HepG2 (cell line): ENCODE measurements at places on chromosomes 13 and 19.

- no peak for DNase-seq
These were observed 25.7 kb downstream of the CRYL1 start for GRCh38 chr13:20499986-20500385.

- DNase-seq: peak; percentile 16
These were observed 223.7 kb downstream of the TBC1D4 start for GRCh38 chr13:75258159-75258782.

- no peak for DNase-seq
These were observed 5.1 kb upstream of the TGFBR3L start for GRCh38 chr19:7909471-7910067.

GRCh38 chr19:11324079-11324661 lies 15.3 kb downstream of the RAB3D start:
- peak; percentile 86 for DNase-seq

DNA sequence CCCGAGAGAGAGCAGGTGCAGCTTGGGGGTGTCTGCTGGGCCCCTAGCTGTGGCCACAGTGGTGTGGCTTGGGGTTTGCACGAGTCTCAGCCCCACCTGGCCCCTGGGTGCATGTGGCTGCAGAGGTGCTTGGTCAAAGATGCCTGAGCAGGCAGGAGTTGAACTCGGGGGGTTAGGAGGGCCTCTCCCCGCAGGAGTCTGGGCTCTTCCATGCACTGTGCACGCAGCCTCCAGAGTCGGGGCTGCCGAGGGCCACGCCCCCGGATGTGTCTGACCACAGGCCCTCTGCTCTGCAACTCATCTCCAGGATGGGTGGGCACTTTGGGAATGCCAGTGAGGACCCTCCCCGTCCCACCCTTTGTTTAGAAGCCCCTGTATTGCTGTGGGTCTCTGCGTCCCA lies 91.5 kb upstream of the MCF2L start:
- no peak for DNase-seq

DNA sequence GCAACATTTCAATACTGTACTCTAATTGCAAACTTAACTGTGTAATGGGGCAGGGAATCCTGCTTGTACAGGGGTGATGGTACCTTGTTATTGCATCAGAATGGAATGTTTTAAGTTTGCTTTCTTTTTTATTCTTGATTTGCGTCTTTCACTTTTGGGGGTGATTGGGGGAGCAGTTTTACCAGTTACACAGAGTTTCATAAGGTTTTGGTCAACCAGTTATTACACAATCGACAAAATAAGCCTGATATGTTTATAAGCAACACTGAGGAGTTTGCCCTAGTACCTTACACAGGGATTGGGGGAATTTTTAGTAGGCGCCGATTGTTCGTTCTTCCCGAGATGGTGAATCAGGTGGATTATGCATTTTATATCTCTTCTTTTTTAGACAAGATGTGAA lies 2.7 kb downstream of the KLF5 start:
- no peak for DNase-seq

- DNase-seq: no peak
These were observed 34.9 kb upstream of the UQCRFS1 start for GRCh38 chr19:29247872-29248271.

- DNase-seq: peak; percentile 49
These were observed 26.2 kb upstream of the NCCRP1 start for GRCh38 chr19:39170386-39171231.

DNA sequence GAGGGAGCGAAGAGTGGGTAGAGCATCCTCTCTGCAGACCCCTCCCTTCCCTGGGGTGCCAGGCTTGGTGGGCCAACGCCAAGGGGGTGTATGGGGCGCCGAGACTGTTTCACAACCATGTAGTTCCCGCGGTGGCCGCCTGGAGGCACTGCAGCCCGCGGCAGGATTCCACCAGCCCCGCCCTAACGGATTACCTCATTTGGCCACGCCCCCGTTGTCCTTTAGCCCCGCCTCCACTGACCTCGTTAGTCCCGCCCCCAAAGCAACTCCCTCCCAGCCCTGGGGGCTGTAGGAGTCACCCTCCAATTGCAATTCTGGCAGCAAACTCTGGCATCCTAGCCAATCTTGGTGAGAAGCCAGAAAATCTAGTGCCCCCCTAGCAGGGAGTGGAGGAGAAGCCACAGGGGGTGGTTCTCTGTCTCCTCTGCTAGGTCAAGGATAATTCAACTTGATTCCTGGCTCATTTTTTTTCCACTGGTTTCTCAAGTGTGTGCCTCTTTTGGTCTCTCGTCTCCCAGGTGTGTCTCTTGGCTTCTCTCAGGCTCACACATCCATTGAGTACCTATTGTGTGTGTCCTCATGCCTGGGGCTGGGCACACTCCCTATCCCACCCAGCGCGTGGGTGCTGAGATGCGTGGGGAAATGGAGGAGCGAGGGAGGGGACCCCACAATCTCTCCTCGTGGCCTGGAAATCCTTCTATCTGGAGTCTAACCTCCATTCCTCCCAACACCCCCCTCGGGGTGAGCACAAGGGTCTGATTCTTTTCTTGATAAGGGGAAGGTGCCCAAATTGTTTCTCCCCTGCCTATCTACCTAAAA lies 2.0 kb downstream of the OLFM2 start:
- DNase-seq: peak; percentile 40

DNA sequence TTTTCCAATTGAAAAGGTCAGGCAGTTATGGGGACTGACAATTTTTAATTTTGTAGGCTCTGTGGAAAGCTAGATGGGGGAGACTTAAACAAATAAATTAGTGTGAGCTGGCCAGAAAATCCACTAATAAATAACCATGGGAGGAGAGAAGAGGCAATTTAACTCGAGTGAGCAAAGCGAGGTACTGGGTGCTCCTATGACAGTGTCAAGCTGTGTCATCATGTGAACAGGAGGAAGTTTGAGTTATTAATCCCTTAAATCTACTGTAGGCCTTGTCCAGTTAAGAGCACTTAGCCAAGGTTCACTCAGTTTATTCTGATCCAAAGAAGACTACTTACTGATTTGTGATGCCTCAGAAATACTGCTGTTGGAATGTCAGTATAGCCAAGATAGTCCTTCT lies 122.8 kb downstream of the OXGR1 start:
- no peak for DNase-seq

GRCh38 chr13:79525064-79525857 lies 44.3 kb downstream of the NDFIP2 start:
- DNase-seq: peak; percentile 6

DNA sequence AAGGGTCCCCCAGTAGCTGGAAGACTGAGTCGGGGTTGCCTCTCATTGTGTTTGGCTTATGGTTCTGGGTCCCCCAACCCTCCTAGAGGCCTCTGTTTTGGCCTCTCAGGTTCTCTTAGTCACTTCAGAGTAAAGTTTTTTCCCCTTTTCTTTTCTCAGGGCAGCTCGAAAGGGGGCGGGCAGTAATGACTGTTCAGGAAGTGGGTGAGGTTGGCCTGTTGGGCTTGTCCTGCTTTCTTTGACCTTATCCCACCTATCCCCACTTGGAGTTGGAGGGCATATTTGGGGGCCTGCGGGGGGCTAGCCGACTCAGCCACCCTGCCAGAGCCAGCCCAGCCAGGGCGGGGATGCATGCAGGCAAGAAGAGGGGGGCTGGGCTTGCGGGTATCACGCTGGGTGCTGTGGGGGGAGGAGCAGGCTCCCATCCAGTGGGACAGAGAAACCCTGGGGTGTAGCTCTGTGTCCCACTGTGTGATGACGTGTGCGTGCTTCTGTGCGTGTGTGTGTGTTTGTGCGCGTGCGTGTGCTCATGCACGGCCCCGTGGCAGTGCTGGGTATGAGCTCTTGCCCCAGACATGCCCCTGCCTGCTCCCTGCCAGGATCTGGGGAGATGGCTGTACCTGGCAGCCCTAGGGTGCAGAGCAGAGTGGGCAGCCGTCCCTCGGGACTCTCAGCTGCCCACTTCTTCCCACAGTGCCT lies 1.4 kb downstream of the CIC start:
- no peak for DNase-seq

DNA sequence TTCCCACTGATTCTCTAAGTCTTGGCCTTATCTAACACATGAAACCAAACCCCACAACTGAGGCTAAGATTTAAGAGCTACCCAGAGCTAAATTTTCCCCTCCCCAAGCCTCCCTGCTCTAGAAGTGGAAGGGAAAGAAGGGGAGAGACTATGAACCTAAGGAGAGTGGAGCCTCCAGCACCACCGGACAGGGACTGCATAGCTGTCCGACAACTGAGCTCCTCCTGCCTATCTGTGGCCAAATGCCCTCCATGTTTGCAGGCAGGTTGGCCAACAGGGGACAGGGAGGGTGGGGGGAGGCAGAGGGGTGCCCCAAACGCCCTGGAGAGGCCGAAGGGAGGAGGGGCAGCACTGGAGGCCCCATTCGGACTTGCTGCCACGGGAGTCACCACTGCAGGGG lies 6.0 kb upstream of the NAPA start:
- DNase-seq: no peak

GRCh38 chr19:32041681-32042292 lies 303.6 kb upstream of the ZNF507 start:
- DNase-seq: peak; percentile 16

DNA sequence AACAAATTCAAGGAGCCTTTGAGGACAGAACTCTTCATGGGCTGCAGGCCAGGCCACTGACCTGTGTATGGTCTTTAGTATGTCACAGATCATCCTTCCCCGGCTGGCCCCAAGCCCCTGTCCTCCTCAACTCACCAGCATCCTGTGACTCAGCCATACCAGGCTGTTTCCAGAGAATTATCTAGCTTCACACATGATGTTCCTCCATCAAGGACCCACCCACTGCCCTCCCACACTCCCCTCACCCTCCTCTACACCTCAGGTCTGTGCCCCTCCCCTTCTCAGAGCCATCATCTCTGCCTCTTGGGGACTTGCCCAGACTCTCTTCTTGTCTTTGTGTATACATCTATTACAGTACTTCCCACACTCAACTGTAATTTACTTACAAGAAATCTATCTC lies 14.7 kb downstream of the DCT start:
- no peak for DNase-seq

DNA sequence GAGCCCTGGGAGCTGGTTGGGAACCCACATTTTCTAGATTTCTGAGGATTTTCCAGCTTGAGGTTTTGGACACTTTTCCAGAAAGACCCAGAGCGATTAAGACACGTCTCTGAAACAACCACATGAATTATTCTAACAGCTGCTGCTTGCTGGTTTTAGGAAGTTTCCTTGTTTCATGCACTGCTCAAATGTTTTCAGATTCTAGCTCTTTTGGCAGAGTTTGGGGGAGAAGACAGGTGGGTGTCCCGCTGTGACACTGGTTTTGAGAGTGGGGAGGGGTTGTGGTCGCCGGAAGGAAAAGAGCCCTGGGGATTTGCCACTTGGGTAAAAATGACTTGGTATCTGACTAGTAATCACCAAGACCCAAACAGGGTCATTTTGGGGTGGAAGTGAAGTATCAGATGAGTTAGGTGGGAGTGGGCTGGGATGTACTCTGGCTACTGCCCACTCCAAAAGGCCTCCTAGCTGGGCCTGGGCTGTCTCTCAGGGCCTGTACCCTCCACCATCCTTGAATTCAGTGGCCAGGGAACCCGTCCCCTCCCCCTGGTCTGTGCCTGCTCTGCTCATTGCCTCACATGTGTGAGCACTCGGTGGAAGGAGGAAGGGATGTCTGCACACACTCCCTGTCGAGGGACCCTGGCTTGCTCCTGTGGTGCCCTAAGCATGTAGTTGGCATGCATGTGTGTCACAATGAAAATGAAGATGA lies 13.2 kb downstream of the GATAD2A start:
- DNase-seq: no peak

DNA sequence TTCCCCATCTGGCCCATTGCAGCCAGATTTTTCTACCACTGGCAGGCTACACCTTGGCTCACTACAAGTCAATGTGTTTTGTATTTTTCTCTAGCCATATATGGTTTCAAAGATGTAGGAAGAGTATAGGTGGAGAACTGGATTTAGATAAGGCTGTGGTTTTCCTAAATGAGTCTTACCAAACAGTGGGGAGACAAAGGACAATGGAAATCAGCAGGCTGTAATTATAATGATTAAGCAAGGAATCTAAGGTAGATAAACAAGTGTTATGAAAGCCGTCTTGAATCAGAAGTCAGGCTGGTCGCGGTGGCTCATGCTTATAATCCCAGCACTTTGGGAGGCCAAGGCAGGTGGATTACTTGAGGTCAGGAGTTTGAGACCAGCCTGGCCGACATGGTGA lies 11.2 kb downstream of the IGFL1 start:
- DNase-seq: no peak

DNA sequence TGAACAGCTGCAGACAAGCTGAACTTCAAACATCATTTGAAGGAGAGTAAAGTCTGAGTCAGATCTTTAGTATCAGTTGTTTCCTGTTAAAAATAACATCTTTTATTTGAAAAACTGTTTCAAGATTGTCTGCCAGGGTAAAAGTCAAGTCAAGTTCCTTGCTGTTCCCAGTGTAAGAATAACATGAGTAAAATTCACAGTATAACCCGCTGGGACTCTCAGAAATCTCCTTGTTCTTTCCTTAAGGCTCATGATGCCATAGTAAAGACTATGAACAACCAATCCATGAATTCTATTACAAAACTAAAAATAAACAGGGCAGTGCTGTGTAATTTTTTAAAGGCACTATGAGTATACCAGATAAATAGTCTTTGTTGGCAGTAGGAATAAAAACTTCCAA lies 112.9 kb downstream of the IRS2 start:
- no peak for DNase-seq

- no peak for DNase-seq
These were observed 57.8 kb downstream of the MBNL2 start for GRCh38 chr13:97279913-97280312.

- no peak for DNase-seq
These were observed 2.7 kb downstream of the CC2D1A start for GRCh38 chr19:13908674-13909073.

GRCh38 chr19:45467456-45468158 lies at the start of gene FOSB:
Gene FOSB, plus strand, starts transcription at chr19:45467996. Its CDS starts 591 bp downstream, at chr19:45468587.
- DNase-seq: peak; percentile 87

- DNase-seq: no peak
These were observed 25.3 kb upstream of the CEACAM20 start for GRCh38 chr19:44554641-44555246.

DNA sequence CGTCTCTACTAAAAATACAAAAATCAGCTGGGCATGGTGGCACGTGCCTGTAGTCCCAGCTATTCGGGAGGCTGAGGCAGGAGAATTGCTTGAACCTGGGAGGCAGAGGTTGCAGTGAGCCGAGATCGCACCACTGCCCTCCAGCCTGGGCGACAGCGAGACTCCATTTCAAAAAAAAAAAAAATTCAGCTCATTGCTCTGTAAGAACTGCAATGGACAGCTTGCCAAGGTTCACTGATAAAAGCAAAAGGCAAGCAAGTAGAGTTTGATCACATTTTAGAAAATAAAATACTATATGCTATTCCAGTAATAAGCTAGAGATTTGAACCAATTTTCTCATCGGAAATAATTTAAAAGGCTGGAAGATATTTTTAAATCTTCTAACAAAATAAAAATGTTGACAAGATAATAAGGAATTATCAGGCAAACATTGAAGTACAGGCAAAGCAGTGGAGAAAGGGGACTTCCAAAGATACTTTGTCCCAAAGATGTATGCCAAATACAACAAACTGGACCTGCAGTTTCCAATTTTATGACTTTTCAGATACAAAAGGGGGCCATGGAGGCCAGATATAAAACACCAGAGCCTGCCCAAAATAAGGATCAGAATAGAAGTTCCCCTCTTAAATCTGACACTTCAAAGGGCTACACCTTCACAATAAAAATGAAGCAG lies 29.6 kb downstream of the SLC6A16 start:
- no peak for DNase-seq
